ENCODE measurements at places on chromosomes 12 and 14.

DNA sequence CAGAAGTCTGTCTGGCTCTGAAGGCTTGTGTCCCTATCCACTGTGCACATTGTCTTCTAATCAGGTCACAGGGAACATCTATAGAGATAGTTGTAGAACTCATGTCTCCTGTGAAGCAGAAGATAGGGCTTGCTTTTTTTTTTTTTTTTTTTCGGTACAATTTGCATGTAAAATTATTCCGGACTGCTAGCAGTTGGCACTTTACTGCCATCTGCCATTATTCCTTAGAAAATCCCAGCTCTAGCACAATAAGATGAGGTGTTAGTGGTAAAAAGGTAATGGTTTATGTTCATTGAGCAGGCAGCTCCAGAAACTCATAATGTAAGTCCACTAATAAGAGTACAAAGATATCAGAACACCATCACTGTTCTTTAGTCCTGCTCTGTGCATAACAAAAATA is 8.7 kb downstream of the MYRFL start:
- DNase-seq: no peak

DNA sequence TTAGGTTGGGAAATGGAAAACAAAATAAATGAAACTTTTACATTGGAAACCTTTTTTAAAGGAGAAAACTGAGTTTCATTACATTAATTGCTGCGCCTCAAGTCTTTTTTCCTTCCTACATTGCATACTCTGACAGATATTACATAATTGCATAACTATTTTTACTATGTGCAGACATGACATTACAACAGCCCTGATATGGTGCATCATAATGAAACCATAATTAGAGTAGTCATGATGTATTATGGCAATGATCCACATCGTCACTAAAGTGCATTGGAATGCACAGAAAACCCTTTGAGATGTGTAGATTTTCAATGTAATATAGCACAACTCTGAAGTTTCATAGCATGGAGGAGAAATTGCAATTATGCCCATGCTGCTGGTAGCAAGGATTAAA is 217.8 kb upstream of the NPAS3 start:
- no peak for DNase-seq

GRCh38 chr14:84436528-84436927 is 1093.4 kb upstream of the FLRT2 start:
- DNase-seq: no peak

GRCh38 chr14:74645756-74646470 is 33.9 kb upstream of the LTBP2 start:
- no peak for DNase-seq

- DNase-seq: no peak
These were observed 75.2 kb upstream of the RPH3A start for GRCh38 chr12:112716099-112717093.

DNA sequence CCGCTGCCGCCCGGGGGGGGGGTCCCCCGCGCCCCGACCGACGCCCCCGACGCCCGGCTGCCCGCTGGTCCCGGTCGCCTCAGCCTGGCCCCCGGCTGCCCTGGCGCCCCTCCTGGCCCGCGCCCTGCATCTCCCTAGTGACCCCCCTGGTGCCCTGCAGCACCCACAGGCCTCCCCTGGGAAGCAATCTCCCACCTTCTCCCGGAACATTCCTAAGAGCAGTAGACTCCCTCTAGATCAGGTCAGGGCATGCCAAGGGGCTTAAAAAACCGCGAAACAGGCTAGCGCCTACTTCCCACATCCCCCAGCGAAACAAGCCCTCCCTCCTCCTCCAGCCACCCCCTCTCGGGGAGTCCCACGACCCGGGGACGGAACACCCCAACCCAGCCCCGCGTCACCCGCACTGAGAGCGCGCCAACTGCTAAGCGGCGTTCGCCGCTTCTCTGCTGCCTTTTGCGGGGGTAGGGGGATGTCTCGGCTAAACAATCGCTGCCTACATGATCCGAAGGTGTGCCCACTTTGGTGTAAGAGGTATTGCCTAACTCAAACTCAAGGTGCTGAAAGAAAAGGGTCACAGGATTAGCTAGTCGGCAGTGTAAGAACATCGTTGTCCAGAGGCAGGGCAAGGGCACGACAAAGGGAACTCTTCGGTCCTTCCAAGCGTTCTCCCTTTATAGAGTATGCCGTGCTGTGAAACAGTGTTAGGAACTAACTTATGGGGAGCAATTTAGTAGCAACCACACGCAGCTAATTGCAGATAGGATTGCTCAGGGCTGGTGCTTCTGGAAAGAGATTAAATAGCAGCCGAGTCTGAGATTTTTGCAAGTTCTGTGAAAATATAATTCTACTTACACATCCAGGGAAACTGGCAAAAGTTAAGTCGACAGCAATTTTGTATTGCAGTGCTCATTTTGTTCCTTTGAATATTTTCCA is 619 bp upstream of the NTN4 start:
- DNase-seq: peak; percentile 32

DNA sequence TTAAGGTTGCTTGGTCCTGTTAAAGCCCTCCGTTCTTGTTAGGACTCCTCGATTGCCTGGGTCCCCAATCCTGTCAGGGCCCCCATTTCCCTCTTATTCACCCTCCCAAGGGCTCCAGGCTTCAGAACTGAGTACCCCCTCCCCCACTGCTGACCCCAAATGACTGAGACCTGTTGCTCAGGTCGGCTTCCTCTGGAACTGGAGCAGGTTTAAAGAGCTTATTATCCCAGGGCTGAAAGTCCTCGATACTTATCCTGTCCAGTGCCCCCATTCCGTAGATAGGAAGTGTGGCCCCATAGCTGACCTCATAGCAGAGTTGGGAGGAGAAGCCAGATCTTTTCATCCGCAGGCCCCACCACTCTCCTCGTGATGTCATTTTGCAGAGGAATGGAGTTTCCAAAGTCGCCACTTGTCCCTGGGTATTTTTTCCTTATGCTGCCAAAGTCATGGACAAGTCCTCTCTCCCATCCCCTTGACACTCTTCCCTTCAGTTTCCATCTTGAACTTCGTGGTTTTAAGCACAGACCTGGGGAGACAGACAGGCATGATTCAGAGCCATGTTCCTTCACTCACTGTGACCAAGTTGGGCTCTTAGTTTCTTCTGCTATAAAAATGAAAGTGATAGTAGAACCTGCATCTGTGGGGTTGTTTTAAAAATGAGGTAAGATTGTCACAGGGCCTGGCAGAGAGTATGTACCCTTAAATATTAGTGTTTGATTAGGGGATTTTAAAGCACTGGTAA is 1.2 kb downstream of the USP30 start:
- peak; percentile 26 for DNase-seq

GRCh38 chr14:20194101-20194500 is 3.4 kb downstream of the OR11G2 start:
- no peak for DNase-seq

DNA sequence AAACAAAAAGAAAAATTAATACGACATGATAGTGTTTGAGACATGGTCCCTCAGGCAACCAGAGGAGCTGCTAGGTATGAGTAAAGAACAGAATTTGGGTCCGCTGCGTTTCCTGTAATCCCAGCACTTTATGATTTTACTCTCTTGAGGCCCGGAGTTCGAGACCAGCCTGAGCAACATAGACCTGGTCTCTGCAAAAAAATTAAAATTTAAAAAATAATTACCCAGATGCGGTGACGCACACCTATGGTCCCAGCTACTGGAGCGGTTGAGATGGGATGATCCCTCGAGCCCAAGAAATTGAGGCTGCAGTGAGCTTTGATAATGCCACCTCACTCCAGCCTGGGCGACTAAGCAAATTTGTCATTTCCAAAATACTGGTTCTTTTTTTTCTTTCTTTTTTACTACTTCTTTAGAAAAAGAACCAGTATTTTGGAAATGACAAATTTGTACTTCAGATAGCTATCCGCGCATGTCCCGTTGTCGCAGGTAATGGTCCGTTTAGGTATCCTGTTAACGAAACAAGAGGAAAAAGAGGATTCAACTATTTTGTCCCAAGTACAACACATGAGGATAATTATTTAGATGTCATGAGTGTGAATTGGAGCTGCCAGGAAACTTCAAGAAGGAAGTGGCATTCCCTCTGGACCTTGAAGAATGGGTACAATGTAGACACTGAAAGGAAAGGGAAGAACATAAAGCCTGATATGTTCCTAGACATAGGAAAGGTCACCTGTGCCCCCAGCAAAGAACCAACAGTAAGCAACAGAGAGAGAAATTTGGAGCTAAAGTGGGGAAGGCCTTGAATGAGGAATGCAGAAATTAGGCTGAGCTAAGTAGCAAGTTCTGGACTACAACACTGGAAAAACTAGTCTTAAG is 1.2 kb upstream of the HECTD1 start:
- DNase-seq: peak; percentile 41

GRCh38 chr12:40127408-40127807 is 21.5 kb upstream of the SLC2A13 start:
- no peak for DNase-seq

- no peak for DNase-seq
These were observed 3.7 kb upstream of the AQP6 start for GRCh38 chr12:49969027-49969426.

Measured in activated naive CD4-positive, alpha-beta T cell treated with anti-CD3 and anti-CD28 coated beads, Interleukin-2, amount 50 U/mL, for 16 hours (primary cell).